NCI-H460 (cell line): ENCODE measurements at places on chromosomes 6 and 20. TPM values are rescaled to one million over a fixed set of nuclear protein-coding genes. Genes with fewer than 3 reads are reported as not detected.
A peak's percentile ranks its signal among the peaks of the same experiment; 100 is the strongest.

Gene GPR63
- total RNA-seq = 3.6 and 3.9 TPM in 2 replicates

DNA sequence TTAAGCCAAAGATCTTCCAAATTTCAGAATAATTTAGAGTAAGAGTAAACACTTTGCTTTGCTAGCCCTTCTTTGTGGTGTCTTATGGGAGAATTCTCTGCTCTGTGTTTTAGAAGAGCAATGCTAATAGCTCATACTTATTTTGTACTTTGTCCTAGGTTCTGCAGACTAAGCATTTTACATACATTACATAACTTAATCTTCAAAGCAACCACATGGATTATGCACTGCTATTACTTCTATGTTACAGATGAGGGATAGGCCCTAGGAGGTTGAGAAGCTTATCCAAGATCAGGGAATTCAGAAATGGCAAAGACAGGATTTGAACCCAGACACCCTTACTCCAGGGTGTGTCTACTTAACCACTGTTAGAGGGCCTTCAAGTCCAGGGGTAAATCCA lies 9.8 kb upstream of the CCDC170 start:
- DNase-seq = no peak

Gene TEAD3
- total RNA-seq = 2.4 and 2.7 TPM in 2 replicates

Gene NKAPL
- total RNA-seq = not detected in 2 replicates

Gene ETV7
- total RNA-seq = 0.52 and 0.63 TPM in 2 replicates

GRCh38 chr6:156988276-156989158 lies 211.3 kb downstream of the ARID1B start:
- no peak for DNase-seq

GRCh38 chr20:13684566-13685222 lies 46.0 kb upstream of the TASP1 start:
- no peak for DNase-seq

- DNase-seq = no peak
These were observed 25.3 kb upstream of the CCND3 start for GRCh38 chr6:41966961-41967311.

Gene C20orf96
- 1.0 and 3.4 TPM in 2 replicates for total RNA-seq

DNA sequence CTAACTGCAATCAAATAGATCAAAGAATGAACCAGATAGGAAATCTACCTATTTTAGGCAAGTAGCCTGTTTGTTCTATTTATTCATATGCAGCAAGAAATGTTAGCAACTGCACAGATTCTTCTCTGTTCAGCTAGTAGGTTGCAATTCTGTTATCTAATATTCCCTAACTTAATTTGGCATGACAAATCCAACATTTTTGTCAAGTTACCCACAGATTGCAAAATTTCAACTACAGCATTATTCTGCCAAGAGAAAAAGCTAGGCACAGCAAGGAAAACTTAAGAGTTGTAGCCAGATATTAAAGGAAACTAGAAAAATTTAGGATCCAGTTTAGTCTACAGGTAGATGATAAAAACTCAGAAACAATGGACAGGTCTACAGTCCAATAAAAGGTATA lies 104.4 kb upstream of the SYNCRIP start:
- no peak for DNase-seq

- DNase-seq = peak; percentile 49
These were observed 901 bp upstream of the TRIM26 start for GRCh38 chr6:30213957-30214656.

DNA sequence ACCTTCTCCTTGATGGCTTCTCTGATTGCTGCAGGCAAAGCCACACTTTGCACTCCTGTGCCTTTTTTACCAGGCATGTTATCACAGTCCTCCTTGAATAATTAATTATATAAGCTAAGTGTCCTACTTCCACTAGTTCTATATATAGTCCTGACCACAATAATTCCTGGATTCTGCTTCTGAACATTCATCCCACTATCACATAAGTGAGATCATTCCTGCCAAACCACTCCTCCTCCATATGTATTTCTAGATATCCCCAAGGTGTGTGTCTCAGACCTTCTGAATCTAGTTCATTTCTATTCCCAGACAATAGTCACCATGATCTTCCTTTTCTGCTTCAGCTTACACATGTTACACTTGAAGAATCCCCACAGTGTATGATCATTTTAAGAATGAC lies 1237.5 kb upstream of the MAP3K7 start:
- DNase-seq = no peak

- no peak for DNase-seq
These were observed 30.0 kb downstream of the FOXA2 start for GRCh38 chr20:22554391-22554790.

DNA sequence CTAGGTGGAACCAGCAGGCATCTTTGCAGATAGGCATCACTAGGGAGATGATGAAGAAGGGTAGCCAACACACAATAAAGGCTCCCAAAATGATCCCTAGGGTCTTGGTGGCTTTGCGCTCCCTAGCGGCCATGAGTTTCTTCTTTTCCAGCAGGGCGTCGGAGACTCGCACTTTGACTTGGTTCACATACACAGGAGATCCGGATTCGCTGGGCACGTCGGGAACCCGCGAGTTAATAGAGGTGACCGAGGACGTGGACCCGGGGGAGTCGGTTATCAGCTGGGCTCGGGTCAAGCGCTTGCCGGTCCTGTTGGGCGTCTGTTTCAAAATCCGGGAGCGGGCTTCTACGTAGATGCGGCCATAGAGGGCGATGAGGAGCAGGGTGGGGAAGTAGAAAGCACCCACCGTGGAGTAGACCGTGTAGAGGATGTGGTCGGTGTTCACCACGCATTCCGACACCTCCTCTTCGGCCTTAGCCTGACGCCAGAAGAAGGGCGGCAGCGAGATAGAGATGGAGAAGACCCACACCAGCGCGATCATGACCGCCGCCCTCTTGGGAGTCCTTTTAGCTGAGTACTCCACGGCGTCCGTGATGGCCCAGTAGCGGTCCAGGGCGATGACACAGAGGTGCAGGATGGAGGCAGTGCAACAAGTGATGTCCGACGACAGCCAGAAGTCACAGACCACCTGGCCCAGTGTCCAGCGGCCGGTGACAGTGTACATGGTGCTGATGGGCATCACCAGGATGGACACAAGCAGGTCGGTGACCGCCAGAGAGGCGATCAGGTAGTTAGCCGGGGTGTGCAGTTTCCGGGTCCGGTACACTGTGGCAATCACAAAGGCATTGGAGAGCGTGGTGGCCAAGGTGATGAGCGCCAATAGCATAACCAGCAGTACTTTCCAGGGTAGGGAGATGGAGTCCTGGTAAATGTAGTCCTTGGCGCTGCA lies 658 bp downstream of the HTR1B start:
- DNase-seq = no peak

GRCh38 chr6:107620732-107621131 lies 130.8 kb downstream of the SOBP start:
- no peak for DNase-seq

GRCh38 chr6:100415768-100416167 lies 49.0 kb downstream of the SIM1 start:
- DNase-seq = no peak

Gene RRAGD
- 3.0 and 4.0 TPM in 2 replicates for total RNA-seq

- no peak for DNase-seq
These were observed 23.7 kb upstream of the ADGRF4 start for GRCh38 chr6:47674673-47675072.

- DNase-seq = no peak
These were observed 9.7 kb upstream of the QKI start for GRCh38 chr6:163404825-163405265.

- no peak for DNase-seq
These were observed 16.8 kb downstream of the SENP6 start for GRCh38 chr6:75618437-75618836.

Gene C6orf120
- 28.6 and 28.8 TPM in 2 replicates for total RNA-seq

DNA sequence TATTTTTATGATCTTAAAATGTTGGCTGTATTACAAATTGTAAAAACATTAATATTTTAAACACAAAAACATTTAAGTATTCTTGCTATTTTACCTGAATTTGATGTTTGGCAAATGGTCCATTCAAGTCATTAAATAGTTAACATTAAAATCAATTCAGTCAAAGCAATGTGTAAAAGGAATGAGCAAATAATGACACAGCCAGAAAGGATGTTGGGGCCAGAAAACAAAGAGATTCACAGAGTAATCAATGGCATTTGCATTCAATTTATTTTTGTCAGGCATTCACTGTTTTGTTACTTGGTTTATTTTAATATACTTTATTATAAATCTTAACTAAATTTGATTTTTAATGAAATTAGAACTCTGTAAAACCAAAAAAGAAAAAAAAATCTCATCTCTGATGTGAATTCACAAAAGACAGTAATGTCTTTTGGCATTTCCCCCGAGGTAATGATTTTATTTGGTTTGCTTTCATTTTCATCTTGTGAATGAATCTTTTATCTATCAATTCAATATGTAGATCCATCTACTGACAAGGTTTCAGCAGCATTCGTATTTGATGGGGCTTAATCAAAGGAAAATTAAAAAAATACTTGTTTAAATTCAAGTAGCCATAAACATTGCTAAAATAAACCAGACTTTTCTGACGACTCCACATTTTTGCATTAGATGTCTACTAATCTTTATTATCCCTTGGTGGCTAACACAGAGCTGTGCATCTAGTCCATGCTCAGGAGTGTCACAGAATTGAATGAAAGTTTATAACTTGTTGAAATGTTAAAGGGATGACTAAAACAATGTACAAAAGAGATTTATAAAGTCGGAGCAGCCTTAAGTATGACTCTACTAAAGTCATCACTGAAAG lies 866.7 kb upstream of the GJE1 start:
- no peak for DNase-seq

DNA sequence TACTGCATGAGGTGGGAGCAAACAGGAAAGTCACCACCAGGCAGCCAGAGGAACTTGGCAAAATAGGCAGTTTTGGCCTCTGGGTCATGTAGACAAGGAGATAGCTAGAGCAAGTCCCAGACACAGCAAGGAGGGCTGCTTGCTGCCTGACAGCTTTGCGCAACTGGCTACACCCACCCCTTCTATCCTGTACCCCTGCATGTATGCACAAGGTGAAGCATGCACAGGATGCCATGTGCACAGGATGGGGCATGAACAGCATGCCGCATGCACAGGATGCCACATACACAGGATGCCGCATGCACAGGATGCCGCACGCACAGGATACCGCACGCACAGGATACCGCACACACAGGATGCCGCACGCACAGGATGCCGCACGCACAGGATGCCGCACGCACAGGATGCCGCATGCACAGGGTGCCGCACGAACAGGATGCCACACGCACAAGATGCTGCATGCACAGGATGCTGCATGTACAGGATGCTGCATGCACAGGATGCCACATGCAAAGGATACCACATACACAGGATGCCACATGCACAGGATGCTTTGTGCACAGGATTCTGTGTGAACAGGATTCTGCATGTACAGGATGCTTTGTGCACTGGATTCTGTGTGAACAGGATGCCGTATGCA lies 104.9 kb upstream of the IYD start:
- DNase-seq = no peak

- no peak for DNase-seq
These were observed 236.9 kb downstream of the EPM2A start for GRCh38 chr6:145498425-145498824.

DNA sequence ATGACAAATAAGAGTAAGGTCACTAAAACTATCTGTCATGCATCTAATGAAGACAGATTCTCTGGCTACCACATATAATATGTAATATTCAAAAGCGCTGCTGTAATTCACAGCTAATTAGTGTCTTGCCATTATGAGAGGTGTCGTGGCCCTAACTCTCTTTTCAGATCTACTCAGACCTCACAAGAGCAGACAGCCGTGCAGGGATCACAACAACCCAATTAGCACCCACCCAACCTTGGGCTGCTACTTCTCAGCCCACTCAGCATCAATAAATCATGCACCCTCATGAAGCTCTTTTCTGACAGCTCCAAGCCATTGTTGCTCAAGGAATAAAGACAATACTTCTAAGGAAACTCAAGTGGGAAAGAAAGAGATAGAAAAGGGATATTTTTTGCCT lies 61.5 kb downstream of the FRK start:
- no peak for DNase-seq

Gene DZANK1
- total RNA-seq = 1.0 and 1.6 TPM in 2 replicates

- DNase-seq = no peak
These were observed 140.7 kb downstream of the UBE3D start for GRCh38 chr6:82924799-82925535.

DNA sequence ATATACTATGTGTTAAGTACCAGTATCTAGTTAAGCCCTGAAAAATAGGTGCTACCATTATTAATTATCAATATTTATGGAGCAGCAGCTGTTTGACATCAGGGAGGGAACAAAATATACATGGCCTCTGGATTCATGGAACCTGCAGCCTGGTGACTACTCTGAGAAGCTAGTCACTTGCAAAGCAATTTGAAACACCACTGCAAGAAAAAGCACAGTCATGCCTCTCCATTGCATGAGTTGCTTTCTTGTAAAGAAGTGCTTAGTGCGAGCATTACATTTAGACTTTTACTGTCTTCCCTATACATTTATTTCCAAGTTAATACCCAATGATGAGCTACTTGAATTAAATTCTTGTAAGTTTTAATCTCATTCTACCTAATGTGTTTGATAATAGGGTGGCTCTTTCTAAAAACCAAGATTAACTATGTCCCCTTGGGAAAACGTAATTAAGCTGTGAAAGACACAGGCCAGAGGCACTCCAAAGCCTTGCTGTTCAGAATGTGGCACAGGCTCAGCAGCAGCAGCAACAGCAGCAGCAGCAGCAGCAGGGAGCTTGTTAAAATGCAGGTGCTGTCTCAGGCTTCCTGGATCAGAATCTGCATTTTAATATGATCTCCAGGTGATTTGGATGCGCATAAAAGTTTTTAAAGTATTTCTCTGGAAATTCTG lies 83.6 kb downstream of the PFDN4 start:
- DNase-seq = no peak

DNA sequence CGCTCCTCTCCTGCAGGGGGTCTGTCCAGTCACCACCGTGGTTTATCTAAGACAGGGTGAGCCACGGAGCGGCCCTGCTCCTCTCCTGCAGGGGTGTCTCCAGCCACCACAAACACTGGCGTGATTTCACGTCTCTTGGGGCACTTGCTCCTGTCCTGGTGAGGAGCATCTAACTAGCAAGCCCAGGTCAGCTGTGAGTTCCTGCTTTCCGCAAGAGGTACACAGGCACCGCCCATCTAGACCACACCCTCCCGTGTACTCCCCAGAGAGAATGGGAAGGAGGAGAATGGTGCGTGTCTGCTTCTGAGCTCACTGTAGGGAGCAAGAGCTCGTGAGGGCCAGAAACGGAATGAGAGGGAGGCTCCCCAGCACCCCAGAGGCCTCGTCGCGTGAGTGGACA lies 40.7 kb downstream of the DACT2 start:
- DNase-seq = no peak

DNA sequence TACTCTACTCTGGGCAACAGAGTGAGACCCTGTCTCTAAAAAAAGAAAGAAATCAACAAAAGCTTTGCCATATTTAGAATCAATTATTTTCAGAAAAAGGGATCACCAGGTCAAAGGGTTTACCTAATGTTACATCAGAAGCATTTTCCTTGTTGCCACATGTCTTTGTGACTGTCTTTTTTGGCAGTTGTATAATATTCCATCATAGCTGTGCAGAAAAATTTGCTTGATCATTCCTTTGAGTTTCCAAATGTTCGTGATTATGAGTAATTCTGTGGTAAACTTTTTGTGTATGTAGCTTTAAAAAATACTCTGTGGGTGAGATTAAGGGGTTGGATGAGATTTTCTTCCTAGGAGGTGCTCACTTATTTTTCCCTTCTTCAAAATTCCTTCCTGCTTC lies 26.4 kb downstream of the PNPLA1 start:
- DNase-seq = no peak
